ENCODE measurements at places on chromosomes 12 and 14.

GRCh38 chr12:6192604-6193380, 7.4 kb upstream of the CD9 start:
- no peak for DNase-seq

GRCh38 chr14:90177539-90178189, 78.7 kb upstream of the PSMC1 start:
- no peak for DNase-seq

- no peak for DNase-seq
Observed at GRCh38 chr14:59221568-59221967, 33.1 kb downstream of the DAAM1 start.

- no peak for DNase-seq
Observed at GRCh38 chr12:94566345-94566744, 84.0 kb downstream of the TMCC3 start.
